Muscle of back (tissue), 13 donors: ENCODE measurements at places on chromosomes 7 and 10. TPM values are rescaled to one million over a fixed set of nuclear protein-coding genes. Genes with fewer than 3 reads are reported as not detected.
A peak's percentile ranks its signal among the peaks of the same experiment; 100 is the strongest.

Gene PRTFDC1
- polyA plus RNA-seq: 14.4 TPM

Gene CYP3A7
- polyA plus RNA-seq: 1.6 TPM

DNA sequence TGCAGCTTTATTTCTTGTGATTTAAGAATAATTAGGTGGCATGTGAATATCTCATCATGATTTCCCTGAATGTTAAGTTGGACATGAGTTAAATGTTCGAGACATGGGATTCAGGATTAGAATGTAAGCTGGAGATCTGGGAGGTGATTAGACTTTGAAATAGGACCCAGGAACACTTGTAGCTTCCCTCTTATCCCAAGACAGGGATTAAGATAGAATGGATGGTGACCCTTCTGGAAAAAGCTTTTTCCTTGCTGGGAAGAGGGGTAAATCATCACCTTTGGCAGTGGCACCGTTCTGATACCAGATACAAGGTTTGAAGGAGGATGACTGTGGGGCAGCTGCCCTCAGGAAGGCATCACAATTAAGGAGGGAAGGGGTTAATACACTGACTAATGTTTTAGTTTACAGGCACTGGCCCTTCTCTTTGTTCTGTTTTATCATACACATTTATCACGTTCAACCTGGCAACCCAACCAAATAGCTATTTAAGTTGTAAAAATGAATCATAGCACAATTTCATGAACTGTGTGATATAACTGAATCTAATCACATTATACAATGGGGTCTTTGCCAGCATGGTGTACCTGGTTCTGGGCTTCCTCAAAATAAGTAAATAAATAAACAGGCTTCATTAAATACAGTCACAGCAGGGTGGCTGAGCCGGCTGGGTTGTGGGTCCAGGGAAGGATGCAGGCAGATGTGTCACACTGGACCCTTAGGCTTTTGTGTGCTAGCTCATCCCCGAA is 212.7 kb downstream of the LRMDA start:
- DNase-seq: no peak

- no peak for DNase-seq
Measured at GRCh38 chr10:49750546-49750945, 11.6 kb downstream of the OGDHL start.

GRCh38 chr10:122141821-122142640 is 129.1 kb upstream of the BTBD16 start:
- peak; percentile 28 for DNase-seq

DNA sequence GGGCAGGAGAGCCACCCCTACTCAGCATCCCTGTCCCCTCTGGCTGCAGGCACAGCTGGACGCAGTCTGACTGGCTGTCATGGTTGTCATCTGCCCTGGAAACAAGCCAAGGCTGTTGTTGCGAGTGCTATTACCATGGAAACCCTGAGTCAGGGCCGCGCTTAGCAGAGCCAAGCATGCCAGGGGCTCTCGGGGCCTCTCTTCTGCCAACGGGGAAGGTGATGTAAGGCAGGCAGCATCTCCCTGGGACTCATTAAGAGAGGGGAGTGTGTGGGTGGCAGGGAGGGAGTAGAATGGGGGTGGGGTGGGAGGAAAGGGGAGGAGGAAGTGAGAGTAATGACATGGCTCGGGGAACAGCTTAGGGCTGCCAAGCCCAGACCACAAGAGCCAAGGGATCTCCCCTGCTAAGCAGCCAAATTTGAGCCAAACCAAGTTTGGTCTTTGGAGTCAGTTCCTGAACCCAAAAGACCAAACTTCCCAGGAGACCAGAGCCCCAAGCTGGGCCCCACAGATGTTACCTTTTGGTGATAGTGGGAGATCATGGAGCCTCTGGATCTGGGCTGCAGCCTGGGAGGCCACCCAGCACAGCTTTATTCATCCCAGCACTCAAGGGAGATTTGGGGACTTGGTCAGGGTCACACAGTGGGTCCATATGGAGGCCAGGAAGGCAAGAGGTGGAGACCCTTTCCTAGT is 67.6 kb downstream of the TMEM130 start:
- peak; percentile 52 for DNase-seq
